Right kidney (tissue), 9 donors: ENCODE measurements at places on chromosomes 6 and 20.
A peak's percentile ranks its signal among the peaks of the same experiment; 100 is the strongest.

- DNase-seq = no peak
Observed at GRCh38 chr6:40352527-40353170, 234.5 kb downstream of the LRFN2 start.

DNA sequence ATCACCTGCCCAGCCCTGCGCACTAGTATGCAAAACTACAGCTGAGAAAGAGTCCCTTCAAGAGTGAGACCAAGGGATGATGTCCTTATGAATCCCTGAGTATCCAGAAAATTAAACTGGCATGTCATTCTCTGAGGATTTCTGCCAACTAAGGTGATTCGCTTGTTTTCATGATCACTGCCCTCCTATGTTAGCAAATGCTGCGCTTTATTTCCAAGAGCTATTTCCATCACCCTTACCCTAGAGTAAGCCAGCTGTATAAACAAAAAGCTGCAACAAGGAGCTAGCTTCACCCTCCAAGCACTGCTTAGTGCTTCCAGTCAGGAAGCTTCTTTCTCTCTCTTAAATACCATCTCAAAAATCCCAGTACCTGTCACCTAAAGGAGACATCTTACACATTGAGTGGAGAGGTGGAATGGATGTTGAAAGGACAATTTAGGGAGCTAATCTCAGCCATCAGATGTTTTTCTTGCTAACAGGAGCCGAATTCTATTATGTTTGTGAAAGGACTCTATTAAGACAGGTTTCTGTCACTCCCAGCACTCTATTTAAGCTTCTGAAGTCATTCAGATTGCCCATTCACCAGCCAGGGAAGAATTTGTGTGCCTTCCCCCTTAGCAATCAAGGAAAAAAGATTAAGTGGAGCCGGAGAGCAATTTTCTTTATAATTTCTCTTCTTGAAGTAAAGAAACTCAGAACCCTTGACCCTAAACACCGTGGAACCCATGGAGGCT, 322.2 kb downstream of the NRN1 start:
- DNase-seq = no peak

DNA sequence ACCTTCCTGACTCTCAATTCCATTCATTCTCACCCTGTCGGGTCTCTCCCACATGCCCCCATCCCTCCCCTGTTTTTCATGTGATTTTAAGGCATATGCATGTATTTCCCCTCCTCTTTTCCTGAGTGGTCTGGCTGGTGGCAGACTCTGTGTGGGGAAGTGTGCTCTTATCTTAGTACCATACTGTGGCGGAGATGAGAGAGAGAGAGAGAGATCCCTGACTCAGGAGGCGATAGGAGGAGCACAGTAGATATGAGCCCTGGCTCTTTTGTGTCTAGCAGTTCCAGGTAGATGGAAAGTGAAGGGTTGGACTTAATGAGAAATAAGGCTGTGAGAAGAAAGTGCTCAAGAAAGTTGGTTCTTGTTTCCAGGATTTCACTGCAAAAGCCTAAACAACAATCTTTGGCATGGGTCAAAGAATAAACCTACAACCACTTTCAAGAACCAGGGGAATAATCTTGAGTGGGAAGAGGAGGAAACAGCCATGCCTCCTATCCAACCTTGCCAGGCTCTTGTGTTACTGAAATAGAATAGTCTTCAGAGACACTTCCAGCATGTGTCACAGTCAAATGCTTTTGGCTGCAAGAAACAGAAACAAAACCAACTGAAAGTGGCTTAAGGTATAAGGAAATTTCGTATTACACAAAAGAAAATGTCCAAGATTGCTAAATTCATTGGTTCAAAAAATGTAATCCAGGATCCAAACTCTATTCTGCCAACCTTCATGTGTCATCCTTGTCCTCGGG, 123.8 kb upstream of the MYLIP start:
- no peak for DNase-seq

DNA sequence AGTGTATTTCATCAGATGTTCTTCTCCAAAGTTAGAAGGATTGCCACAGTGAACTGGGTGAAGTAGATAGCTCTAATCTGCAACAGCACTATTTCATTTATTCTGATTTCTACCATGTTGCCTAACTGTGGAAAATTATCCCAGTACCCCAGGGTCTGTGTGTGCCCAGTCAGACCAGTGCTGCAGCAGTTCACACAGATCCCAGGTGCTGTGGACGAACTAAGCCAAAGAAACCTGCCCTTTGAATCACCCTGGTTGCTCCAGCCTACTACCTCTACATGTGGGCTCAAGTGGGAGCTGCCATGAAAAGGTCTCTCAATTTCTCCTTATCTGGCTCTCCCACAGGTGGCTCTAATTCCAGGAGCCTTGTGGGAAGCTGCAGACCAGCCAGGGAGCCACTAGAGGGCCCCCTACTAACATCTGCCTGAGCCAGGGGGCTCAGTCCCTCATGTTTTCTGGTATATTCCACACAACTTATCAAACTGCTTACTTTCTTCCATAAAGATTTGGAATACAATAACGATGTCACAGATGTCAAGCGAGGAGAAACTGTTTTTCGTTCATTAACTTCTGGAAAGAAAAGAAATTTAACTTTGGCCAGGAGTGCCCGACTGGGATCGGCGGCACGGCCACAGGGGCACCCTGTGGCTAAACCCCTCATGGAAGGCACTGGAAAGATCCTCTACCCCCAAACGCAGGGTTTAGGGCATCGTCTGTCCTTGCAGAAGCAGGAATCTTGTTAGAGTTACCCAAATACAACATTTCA, 31.6 kb upstream of the LY86 start:
- DNase-seq = peak; percentile 33

- no peak for DNase-seq
Observed at GRCh38 chr6:37038292-37039198, 33.1 kb downstream of the FGD2 start.

DNA sequence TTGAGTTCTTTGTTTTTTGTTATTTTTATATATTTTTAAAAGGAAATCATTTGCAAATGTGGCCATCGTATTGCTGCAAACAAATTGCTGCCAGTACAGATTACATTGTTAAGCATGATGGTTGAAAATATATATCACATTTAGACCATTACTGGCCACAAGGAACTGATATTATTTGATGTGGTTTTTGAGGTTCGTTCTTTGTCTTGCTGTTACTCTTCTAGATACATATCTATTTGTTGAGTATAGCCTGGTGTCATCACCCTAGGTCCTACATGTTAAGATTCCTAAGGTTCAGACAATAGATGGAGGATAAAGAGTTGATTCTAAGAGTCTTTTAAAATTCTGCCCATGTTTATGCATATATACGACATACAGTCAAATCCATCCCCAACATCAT, 306.0 kb downstream of the FARS2 start:
- DNase-seq = no peak

GRCh38 chr6:4394786-4395185, 259.4 kb upstream of the ECI2 start:
- no peak for DNase-seq

- DNase-seq = no peak
Observed at GRCh38 chr20:53303413-53303760, 290.3 kb downstream of the ZNF217 start.
